ENCODE measurements at places on chromosomes 3 and 15. TPM values are rescaled to one million over a fixed set of nuclear protein-coding genes. Genes with fewer than 3 reads are reported as not detected.

DNA sequence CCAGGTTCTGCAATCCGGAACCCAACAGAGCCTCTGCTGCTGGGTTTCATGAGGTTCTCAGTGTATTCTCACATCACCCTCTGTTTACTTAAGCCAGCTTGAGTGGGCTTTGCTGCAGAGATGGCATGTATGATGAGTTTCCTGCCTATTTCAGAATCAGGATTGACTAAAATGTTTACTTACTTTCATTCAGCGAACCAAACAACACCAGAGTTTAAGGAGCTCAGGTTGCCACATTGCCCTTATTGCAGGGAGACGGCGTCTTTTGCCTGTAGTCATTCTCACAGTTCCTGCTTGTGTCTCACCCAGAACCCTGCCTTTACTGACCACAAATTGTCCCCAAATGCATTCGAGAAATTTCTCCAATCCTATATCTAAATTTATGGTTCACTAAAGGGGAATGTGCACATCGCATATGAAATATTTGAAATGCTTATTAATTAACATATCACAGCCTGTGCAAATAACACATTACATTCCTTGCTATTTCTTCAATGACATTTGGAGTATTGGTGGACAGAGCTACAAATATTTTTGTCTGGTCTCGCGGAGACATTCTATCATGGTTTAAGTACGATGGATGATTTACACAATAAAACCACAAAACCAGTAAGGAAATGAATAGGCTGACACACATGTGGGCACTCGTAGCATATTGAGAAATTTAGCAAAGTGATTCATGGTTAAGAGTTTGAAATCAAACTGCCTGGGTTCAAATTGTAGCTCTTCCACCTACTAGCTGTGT lies 377.2 kb upstream of the CFAP20DC start:
- DNase-seq = no peak

DNA sequence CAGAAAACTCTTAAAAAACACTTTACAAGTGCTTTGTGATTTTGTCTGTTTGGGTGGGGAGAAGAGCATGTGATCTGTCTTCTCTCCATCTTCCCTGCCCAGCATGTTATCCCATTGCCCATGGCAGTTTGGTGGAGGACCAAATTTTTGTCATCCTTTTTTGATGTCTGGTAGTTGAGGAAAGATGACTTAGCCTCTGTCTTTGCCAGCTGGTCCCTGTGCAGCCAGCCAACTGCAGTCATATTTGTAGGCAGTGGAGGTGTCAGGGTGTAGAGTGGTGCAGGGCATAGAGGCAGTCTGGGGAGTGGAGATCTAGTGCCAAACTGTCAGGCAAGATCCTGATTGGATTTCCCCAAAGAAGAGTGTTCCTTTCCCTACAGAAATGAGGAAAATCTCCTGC lies 40.7 kb downstream of the GASK1A start:
- DNase-seq = no peak

GRCh38 chr3:68931406-68932149 lies 769 bp downstream of the TAFA4 start:
- DNase-seq = no peak

GRCh38 chr15:89002281-89002761 lies 85.9 kb upstream of the ABHD2 start:
- no peak for DNase-seq

Gene PRKCI
- 46.2 TPM for total RNA-seq

DNA sequence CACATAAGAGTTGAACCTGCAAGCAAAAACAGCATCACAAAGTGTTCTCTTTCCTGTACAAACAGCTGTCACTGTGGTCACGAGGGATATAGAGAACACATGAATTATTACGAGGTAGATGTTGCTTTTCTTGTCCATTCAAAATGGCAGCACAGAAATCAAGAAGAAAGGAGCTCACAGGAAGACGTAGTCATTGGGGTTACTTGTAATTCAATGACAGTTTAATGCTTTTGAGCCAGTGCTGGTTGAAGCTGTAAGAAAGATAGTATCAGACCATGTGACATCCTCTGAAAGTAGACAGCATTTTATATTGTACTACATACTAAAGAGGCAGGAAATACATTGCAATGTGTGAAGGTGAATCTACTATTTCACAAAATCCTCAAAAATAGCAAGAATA lies 140.4 kb downstream of the ABI3BP start:
- DNase-seq = no peak

DNA sequence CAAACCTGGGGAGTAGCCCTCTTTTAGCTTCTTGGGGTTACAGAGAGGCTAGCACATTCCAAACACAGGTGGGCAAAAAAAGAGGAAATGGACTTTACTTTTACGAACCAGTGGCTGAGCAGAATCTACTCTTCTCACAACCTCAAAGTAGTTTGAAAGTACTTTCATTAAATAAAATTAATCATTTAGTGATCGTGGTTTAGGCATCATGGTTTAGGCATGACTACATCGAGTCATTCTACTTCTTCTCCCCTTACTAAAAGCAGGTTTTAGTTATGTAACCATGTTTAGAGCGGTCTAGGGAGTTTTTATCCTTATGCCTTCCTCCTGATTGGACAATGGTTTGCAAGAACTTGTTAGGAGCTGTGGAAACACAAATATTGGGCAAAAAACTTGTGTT lies 2.5 kb upstream of the GREM1 start:
- peak; percentile 56 for DNase-seq

DNA sequence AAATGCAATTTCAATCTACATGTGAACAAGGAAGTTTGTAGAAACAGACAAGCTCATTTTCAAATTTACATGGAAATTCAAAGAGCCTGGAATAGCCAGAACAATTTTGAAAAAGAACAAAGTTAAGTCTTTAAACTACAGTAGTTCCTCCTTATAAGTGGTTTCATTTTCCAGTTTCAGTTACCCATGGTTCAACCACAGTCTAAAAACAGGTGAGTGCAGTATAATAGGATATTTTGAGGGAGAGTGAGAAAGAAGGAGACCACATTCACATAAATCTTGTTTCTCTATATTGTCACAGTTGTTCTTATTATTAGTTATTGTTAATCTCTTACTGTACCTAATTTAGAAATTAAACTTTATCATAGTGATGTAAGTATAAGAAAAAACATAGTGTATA lies 45.8 kb upstream of the FOXB1 start:
- no peak for DNase-seq

DNA sequence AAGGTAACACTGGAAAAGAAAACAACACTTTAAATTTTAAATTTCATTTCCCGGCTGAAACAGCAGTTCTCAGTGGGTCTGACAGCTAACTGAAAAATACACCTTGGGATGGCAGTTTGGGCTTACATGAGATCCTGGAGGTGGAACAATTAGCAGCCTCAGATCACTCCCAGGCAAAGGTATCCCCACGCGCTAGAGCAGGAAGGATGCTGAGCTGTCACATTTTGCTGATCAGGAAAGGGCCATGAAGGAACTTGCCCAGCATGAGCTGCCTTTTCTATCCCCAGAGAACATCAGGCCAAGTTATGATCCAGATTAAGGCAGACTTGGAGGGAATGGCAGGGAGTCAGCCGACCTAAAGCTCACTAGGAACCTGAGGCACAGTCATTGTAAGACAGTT lies 204.8 kb upstream of the SLC2A2 start:
- no peak for DNase-seq

- DNase-seq = no peak
Measured at GRCh38 chr3:25294169-25294805, 133.8 kb upstream of the RARB start.

DNA sequence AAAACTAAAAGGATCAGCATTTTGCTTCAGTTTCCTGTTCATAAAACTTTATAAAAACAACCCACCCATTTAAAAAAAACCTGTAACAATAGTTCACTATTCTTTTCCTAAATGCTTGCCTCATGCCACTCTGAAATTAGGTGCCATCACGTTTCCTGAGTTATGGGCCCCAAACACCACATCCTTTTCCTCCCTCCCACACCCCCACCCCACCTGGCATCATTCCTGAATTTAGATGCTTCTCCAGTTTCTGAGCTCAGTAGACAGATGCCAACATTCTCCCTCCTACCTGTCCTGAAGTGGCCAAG lies 11.9 kb upstream of the ARHGEF3 start:
- no peak for DNase-seq

GRCh38 chr15:91369823-91370222 lies 269.8 kb downstream of the SV2B start:
- DNase-seq = no peak

Gene CHST2
- 14.5 TPM for total RNA-seq

Gene ZNF662
- total RNA-seq = 4.1 TPM

GRCh38 chr15:67854358-67854757 lies 14.5 kb upstream of the RNU6-1 start:
- DNase-seq = no peak

Gene FBXW12
- total RNA-seq = 0.46 TPM

Gene TM4SF1
- total RNA-seq = 43.0 TPM

Gene LRTM1
- not detected for total RNA-seq

DNA sequence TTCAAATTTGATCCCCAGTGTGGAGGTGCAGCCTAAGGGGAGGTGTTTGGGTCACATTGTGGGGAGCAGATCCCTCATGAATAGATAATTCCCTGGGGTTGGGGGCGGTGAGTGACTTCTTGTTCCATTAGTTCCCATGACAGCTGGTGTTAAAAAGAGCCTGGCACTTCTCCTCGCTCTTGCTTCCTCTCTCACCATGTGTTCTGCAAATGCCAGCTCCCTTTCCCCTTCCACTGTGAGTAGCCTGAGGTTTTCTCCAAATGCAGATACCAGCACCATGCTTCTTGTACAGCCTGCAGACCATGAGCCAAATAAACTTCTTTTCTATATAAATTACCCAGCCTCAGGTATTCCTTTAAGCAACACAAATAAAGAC lies 23.1 kb downstream of the RIOX2 start:
- no peak for DNase-seq

DNA sequence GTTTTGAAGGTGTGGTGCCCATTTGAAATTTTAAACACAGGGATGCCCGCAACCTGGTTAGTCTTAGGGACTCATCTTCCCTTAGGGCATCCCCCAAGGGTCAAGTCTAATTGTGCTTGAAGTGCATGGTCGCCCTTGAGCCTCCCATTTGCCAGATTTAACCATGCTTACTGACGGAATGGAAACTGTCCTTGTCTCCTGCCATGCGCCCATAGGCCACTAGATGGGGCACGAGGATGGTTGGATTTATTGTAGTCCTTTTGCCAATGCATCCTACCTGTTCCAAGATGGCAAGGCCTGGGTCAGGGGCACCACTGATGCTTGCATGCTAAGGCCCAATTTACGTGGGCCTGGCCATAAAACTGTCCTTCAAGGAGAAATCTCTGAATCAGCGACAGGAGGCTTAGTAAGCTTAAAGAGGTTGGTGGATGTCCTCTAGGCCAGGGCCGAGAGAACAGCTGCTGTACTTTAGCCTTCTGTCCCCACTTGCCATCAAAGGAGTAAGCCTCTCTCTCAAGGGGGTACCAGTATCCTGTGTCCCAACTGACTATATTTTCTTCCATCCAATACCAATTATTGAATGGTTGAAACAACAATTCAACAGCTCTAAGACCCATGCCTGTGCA lies 355.4 kb downstream of the OTOL1 start:
- no peak for DNase-seq

- no peak for DNase-seq
Measured at GRCh38 chr3:42052484-42053351, 38.4 kb upstream of the TRAK1 start.

- no peak for DNase-seq
Measured at GRCh38 chr3:118529554-118529953, 505.1 kb downstream of the IGSF11 start.

GRCh38 chr3:42134867-42135464 lies 43.8 kb downstream of the TRAK1 start:
- DNase-seq = no peak

DNA sequence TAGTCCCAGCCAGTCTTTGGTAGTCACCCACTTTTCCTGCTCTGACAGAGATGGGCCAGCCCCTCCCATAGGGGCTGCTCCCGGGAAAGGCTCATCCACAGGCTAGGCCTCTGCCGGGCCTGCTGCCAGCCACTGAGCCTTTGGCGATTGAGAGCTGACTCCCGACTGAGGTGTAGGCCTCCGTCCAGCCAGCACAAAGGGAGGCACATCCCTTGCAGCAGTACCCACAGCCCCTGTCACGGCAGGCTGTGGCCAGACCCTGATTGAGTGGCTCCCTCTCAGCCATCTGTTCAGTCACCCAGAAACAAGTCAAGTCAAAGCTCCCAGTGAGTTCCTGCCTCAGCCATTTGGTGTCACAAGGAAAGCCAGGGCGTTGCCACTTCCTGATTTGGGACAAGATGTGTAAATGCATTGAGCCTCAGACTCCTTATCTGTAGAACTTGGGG lies 6.2 kb upstream of the PAK6 start:
- no peak for DNase-seq

Data from kidney epithelial cell (primary cell).